ENCODE measurements at places on chromosomes 5 and 9.

DNA sequence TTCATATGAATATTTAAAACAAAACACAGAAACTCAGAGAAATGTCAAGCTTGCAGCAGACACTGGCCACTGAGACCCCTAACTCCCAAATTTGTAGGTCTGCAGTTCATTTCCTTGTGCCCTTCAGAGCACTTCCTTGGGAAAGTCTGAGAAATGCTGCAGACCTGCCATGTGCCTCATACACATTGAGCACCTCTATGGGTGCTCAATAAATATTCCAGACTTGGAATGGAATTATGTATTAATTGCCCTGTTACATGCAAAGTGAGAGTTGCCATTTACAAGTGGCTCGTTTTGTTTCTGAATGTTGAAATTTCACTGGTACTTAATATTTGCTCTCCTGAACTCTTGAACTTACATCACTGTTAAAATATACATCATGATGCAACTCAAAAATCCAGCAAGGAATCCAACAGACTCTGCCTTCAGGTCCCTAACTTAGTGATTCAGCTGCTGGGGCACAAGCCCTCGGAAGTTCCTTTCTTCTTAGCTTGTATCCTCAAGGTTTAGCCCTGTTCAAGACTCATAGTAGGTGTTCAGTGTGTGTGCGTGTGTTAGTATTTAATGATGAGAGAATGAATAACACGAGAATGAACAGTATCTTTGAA lies 90.6 kb downstream of the PTCD2 start:
- DNase-seq: no peak

DNA sequence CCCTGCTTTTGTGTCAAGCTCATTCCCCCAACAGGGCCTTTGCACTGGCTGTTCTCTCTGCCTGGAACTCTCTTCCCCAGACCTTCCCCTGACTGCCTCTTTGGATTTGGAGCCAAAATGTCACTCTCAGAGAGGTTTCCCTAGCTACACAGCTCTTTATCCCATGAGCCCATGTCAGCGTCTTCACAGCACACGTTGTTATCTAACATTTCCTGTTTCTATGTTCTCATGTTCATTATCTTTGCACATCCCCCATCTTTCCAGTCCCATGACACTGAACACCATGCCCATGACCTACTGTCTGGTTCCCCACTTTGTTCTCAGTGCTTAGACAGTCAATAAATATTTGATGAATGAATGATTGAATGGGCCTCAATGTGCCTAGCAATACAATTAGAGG lies 26.3 kb upstream of the ARSI start:
- DNase-seq: no peak

- DNase-seq: no peak
Observed at GRCh38 chr5:4855880-4856279, 284.2 kb upstream of the ADAMTS16 start.

GRCh38 chr5:21649969-21650368 lies 1203.2 kb downstream of the CDH12 start:
- no peak for DNase-seq
